Spinal cord (tissue), 10 donors: ENCODE measurements at places on chromosomes 3 and 15. TPM values are rescaled to one million over a fixed set of nuclear protein-coding genes. Genes with fewer than 3 reads are reported as not detected.

SCN11A gene
- polyA plus RNA-seq: 0.86 TPM

MEGF11 gene
- 20.3 TPM for polyA plus RNA-seq

CLDND1 gene
- 182 TPM for polyA plus RNA-seq

ROBO1 gene
- 68.8 TPM for polyA plus RNA-seq

SLC25A36 gene
- polyA plus RNA-seq: 70.2 TPM

CPNE4 gene
- 20.5 TPM for polyA plus RNA-seq

ITPKA gene
- polyA plus RNA-seq: 1.8 TPM

RBMS3 gene
- 29.1 TPM for polyA plus RNA-seq

GRIP2 gene
- polyA plus RNA-seq: 17.4 TPM

BTLA gene
- polyA plus RNA-seq: 0.15 TPM

GCSAM gene
- 0.35 TPM for polyA plus RNA-seq

UBAP1L gene
- 26.0 TPM for polyA plus RNA-seq

SMCO1 gene
- not detected for polyA plus RNA-seq

CORO2B gene
- 53.6 TPM for polyA plus RNA-seq

KNG1 gene
- 0.45 TPM for polyA plus RNA-seq

SNURF gene
- 7.9 TPM for polyA plus RNA-seq

IL17RB gene
- 28.0 TPM for polyA plus RNA-seq

TFDP2 gene
- 22.9 TPM for polyA plus RNA-seq

MLF1 gene
- 42.8 TPM for polyA plus RNA-seq

ARGFX gene
- not detected for polyA plus RNA-seq

CHST14 gene
- polyA plus RNA-seq: 20.0 TPM
